Mesenteric fat pad (tissue), 1 donor: ENCODE measurements at places on chromosomes 1 and 21. TPM values are rescaled to one million over a fixed set of nuclear protein-coding genes. Genes with fewer than 3 reads are reported as not detected.

The CDCA8 gene
- 0.35 TPM for total RNA-seq

DNA sequence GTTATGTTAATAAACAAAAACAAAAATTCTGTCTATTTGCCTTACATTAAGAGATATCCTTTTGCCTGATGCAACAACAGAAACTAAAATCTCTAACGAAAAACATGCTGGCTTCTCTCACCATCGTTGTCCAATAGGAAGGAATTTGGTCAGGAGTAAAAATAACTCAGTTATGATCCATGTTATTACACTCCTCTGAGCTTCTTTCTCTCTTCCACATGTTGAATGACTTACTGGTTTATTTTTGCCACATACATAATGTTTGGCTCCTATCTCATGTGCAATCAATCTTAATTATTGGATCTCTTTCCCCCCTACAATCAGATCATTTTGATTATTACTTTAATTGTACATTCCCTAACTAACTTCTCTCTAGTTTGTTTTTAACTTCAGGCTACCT is 688.4 kb downstream of the USP25 start:
- no peak for DNase-seq

GRCh38 chr21:38631676-38632075 is 133.4 kb upstream of the ERG start:
- no peak for DNase-seq

DNA sequence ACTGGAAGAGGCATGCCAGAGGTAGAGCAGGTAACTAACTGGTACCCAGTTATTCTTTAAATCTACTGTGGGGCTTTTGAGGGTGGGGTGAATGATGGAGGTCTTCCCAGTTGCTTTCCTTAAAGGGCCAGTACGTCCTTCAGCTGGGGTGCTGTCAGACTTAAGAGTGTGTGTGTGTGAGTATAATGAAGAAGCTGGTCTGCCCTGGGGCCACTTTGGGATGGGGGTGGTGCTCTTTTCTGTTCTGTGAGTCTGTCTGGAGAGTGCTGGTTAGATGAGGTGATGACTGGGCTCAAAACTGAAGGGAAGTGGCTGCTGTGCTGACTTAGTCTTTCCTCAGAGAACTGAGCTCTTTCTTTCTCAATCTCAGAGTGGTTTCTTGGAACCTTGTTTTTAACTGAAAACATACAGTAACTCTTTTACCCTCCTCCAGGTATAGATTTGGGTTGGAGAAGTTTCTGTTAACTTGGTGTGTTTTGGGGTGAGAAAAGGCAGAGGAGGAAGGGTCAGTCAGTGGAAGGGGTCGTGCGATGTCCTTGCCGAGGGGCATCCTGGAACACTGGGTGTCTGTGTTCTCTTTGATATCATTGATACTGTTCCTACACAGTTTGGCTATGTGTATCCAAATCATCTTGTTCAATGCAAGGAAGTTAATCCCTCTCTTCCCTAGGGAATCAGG is 746 bp downstream of the MACF1 start:
- DNase-seq, result no peak

DNA sequence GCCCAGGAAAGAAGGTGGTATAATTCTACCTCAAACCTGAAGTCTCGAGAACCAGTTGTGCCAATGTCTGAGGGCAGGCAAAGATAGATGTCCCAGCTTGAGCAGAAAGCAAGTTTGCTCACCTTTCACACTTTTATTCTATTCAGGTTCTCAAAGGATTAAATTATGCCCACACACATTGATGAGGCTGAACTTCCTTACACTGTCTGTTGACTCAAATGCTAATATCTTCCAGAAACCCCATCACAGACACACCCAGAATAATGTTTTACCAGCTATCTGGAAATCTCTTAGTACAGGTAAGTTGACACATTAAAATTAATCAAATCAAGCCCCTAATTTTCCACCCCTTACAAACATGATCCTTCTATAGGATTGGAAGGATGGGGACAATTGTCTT is 605.7 kb downstream of the NUF2 start:
- no peak for DNase-seq

DNA sequence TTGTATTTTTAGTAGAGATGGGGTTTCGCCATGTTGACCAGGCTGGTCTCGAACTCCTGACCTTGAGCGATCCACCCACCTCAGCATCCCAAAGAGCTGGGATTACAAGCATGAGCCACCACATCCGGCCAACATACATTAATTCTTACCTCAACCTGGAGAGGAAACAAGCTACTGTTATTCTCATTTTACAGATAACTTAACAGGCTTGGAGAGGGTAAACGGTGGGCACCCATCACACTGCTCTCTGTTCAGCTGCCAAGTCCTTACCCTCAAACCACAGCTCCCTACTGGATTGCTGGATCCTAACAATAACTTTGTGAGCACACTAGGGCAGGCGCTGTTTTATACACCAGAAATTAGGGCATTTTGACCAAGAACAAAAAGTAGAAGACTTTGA is 93.6 kb upstream of the BARHL2 start:
- DNase-seq, result no peak

GRCh38 chr1:29121516-29121935 is 2.2 kb downstream of the TMEM200B start:
- no peak for DNase-seq
